SHP77 treated with DMSO at 0.1 percent for 48 hours (cell line): ENCODE measurements at places on chromosomes 5 and 9.

DNA sequence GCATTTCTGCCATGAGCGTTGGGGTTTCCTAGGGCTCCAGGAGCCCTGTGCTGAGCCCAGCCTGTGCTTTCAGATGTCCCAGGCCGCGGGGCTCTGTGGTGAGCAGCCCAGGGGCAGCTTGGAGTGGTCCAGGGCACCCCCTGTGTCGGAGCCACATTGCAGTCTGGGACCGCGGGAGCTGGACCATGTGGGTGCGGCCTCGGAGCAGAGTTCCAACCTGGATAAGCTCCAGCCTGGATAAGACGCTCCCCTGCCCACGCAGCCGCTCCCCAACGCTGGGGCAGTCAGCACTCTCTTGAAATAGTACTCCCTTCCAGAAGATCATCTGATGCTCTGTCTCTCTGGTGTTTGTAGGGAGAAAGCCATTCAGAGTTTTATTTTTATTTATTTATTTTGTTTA, 111.1 kb downstream of the WNK2 start:
- DNase-seq: no peak

- no peak for DNase-seq
Measured at GRCh38 chr5:45029553-45029952, 220.8 kb downstream of the MRPS30 start.

- DNase-seq: no peak
Measured at GRCh38 chr9:16846986-16847385, 23.5 kb downstream of the BNC2 start.

DNA sequence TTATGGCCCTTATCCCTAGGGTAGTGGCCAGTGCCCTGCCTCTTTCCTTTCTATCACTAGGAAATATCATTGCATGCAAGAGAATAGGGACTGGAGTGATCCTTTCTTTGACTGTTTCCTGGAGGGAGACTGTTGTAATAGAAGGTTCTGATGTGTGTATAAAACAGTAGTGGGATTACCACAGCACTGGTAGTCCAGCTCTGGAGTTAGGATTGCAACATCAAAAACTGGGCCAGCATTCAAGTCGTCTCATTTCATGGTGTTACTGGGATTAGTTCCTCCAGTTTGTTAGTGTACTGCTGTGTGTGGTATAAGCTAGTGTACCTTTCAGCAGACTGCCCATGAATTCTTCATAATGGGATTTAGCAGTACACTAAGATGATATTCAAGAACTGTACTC, 45.8 kb downstream of the KIAA1958 start:
- DNase-seq: no peak

DNA sequence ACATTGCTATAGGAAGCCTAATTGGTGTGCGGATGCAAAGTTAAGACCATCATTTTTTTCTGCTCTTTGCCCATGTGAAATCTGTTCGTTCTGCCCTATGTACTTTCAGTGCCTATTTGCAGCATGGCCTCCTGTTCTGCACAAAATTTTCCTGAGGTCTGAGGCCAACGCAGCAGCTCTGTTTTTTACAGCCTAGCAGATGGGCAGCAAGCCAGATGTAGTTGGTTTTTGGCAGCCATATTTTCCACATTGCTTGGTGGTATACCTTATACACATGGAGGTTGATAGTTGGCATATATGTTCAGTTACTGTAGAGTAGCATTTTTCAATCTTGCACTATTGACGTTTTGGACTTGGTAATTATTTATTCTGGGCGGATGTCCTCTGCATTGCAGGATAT, 133.5 kb upstream of the MRPS30 start:
- no peak for DNase-seq

- no peak for DNase-seq
Measured at GRCh38 chr5:62980884-62981283, 402.3 kb downstream of the LRRC70 start.

GRCh38 chr9:85981369-85981768, 40.4 kb downstream of the NAA35 start:
- no peak for DNase-seq

- no peak for DNase-seq
Measured at GRCh38 chr5:96048763-96049162, 87.1 kb upstream of the ELL2 start.

DNA sequence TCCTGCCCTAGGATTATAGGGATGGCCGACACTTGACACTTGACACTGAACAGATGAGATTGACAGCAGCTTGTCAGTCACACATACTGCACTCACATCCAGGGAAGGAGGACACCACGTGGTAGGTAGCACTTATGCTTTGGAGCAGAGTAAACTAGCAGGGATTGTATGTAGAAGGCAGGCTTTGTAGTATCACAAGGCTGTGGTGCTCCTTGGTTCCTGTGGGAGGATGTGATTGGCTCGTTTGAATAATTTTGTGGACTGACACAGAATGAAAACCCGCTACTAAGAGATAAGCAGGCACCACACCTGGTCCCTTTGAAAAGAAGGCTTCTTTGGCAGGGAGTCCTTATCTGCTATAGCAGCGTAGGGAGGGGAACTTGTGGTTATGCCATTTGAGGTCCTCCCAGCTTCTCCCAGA, 63.6 kb upstream of the IL12B start:
- no peak for DNase-seq

GRCh38 chr5:149036168-149036567, 26.7 kb downstream of the SH3TC2 start:
- no peak for DNase-seq

GRCh38 chr9:121866927-121867326, 215.5 kb downstream of the DAB2IP start:
- DNase-seq: no peak

- no peak for DNase-seq
Measured at GRCh38 chr9:33628865-33629410, 104.9 kb downstream of the ANKRD18B start.

- no peak for DNase-seq
Measured at GRCh38 chr5:77066823-77067442, 20.2 kb downstream of the ZBED3 start.

DNA sequence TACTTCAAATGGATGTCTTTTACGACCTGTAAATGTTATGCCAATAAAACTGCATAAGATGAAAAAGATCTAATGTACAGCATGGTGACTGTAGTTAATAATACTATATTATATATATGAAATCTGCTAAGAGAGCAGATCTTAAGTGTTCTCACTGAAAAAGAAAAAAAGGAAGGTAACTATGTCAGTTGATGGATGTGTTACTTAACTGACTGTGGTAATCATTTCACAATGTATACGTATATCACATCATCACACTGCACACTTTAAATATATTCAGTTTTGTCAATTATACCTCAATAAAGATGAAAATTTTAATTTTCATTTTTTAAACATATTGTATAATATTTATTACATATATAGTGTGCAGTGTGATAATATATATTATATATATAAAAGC, 31.9 kb downstream of the THBS4 start:
- DNase-seq: no peak

GRCh38 chr5:10728679-10729078, 32.4 kb downstream of the DAP start:
- no peak for DNase-seq

- no peak for DNase-seq
Measured at GRCh38 chr9:105144076-105144475, 100.4 kb upstream of the SLC44A1 start.
